Omental fat pad (tissue), 4 donors: ENCODE measurements at places on chromosomes 7 and 10. TPM values are rescaled to one million over a fixed set of nuclear protein-coding genes. Genes with fewer than 3 reads are reported as not detected.

DNA sequence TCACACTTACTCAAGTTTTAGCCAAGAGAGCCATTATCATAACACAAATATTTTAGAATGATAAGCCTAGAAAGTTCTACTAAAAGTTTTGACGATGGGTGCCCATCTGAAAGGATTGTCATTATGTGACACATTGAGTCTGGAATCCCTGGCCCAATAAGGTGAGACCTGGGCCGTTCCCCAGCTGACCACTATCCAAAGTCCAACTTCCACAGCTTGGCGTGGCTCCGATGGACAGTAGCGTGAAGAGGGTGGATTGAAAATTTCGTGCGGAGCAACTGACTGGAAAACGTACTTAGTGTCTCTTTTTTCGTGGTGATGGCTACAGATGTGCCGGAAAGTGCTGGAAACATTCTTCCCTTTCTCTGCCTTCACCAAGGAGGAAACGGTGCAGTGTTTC is 439.0 kb upstream of the ZMIZ1 start:
- DNase-seq = no peak

- no peak for DNase-seq
These were observed 806 bp upstream of the VIPR2 start for GRCh38 chr7:159145490-159145855.

GRCh38 chr10:58318346-58318745 is 16.5 kb upstream of the UBE2D1 start:
- DNase-seq = no peak

- DNase-seq = no peak
These were observed 177.0 kb upstream of the AKR1E2 start for GRCh38 chr10:4648999-4649398.

GRCh38 chr7:133750287-133750686 is 376.9 kb upstream of the LRGUK start:
- no peak for DNase-seq

- DNase-seq = no peak
These were observed 73.5 kb downstream of the CUX1 start for GRCh38 chr7:101890749-101891523.

Gene CCL24
- total RNA-seq = not detected

DNA sequence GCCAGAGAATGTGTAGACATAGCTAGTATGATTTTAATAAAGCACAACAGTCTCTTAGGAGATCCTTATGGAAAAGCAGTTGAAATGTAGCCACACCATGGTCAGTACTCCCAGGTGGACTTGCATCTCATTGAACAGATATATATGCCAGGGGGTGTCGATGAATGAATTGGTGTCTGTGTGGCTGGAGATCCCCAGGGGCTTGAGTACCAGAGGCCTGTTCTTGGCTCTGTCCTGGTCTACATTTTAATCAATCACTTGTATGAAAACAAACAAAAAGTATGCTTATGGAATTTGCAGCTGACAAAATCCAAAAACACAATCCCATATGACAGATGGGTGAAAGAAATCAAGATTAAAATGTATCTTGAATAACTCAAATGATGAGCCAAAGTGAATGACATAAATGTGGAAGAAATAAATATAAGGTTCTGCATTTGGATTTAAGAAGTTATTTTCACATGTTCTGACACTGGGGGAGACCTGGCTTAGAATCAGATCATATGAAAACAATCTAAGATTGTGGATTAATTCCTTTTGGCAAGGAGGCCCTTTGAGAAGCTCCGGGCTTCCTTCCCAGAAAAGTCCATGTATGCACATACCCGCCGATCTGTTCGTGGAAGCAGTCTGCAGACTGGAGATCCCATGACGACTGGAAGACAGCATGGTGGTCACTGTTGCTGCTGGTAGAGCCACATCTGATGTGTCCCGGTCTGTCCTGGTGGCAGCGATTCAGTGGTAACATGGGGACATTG is 15.6 kb downstream of the CLEC2L start:
- DNase-seq = no peak

GRCh38 chr7:24764011-24764410 is 6.7 kb upstream of the GSDME start:
- no peak for DNase-seq

GRCh38 chr10:63467841-63468240 is 2.1 kb upstream of the JMJD1C start:
- no peak for DNase-seq

DNA sequence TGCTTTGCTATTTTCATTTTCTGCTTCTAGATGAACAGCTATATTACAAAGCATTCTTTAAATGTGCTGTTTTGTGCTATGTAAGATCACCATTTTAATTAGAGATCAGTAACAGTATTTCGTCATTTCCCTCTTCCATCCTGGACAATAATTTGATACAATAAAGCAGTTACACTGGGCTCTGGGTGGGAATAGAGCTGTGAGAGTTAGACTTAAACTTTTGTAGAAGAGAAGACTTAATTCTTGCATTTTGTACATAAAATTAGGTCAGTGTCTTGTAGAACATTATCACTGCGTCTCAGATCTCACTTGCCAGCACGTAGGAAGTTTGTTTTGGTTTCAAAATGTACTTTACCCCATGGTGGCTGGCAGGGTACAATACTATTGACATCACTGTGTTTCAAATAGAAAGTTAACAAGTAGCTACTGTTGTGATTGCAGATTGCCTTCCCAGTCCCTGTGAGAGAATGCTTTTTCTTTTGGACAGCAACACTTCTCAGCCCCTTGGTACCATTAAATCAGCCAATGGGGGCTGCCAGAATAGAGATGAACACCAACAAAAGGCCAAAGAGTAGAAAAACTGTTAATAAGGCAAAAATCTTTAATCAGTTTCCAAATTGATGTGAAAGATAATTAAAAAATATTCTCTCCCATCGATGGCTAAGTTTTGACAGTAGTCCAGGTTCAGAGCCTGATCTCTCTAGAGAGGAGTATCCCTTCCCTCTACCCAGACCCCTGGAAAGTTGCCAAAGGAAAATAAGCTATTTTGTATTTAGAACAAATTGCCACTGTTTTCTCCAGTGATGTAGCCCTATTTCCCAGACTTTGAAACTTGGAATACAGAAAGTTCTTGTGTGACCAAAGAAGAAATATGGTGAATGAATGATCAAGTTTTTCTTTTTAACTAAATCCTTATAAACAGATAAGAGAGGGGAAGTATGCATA is 35.1 kb downstream of the SMNDC1 start:
- DNase-seq = no peak

Gene CARD11
- 0.75 TPM for total RNA-seq

Gene BMPER
- 5.4 TPM for total RNA-seq

GRCh38 chr10:100382553-100382952 is 35.5 kb downstream of the SCD start:
- DNase-seq = no peak

DNA sequence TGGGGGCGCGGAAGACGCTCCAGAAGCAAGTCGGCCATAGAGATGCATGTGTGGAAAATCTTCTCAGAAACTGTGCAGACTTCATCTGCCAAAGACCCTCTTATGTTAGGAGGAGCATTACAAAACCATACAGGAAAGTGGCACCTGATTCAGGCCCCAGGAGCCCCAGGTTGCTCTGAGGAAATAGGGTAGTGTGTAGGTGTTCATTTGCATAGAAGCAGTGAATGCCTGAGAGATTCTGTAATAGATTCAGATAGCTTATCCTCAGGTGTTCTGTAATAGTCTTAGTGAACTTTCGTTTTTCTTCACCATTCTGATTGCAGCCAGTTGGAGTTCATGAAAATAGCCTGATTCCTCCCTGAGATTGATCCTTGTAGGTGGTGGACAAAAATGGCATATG is 106.4 kb upstream of the GJD4 start:
- no peak for DNase-seq

DNA sequence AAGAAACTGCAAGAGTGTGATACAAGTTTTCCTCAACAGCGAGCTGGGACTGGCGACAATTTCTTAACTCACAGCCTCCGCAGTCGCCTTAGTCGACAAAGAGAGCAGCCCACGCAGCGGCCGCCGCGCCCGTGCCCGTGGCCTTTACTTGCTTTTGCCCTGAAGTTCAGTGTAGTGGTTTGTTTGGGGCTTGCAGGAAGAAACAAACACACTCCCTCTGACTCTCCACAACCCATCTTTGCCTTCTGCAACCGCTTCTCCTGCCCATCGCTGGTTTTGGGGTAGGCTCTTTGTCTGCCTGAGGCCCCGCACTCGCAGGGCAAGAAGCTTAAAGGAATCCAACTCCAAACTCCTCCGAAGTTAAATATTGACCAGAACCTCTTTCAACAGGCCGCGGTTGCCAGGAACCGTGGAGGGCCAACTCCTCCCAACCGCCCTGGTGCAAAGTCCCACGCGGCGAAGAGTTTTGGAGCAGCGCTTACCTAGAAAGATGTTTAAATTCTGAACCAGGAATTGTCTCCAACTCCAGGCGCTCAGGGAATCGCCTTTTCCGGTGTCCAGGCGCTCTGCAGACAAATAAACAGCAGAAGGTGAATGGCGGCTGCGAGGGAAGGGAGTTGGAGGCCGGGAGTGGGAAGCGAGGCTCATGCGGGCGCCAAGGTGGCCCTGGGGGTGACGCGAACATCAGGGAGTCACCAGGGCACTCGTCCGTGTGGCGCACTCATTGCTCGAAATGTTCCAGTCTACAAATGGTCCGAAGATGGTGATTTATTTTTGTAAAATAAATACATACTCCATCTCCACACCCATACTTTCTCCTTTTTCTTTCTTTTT is 8.3 kb downstream of the HOXA4 start:
- no peak for DNase-seq

DNA sequence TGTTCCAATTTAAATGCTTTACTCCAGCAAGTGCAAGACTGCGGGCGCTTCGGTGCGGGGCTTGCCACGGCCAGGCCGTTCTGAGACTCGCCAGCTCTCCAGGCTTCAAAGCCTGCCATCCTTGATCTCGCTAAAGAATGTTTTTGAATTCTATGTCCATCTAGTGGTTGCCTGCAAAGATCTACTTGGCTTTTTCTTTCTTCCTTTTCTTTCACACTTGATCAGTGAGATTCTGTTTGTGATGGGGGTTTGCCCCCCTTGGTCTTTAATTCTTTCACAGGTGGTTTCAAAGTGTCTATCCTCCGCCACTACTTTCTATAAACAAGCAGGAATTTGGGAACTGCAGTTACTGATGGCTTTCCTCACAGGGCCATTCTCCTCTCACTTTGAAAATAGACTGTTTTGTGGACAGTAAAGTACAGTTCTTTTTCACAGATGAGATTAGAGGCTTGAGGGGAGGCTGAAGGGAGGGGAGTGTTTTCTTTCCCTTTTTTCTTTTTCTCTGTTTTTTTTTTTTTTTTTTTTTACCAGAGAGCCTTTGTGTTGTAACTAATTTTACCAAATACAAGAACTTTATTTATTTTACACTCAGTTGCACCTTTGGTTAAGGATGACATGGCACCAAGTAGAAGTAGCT is 15.2 kb upstream of the FBXW4 start:
- DNase-seq = no peak

DNA sequence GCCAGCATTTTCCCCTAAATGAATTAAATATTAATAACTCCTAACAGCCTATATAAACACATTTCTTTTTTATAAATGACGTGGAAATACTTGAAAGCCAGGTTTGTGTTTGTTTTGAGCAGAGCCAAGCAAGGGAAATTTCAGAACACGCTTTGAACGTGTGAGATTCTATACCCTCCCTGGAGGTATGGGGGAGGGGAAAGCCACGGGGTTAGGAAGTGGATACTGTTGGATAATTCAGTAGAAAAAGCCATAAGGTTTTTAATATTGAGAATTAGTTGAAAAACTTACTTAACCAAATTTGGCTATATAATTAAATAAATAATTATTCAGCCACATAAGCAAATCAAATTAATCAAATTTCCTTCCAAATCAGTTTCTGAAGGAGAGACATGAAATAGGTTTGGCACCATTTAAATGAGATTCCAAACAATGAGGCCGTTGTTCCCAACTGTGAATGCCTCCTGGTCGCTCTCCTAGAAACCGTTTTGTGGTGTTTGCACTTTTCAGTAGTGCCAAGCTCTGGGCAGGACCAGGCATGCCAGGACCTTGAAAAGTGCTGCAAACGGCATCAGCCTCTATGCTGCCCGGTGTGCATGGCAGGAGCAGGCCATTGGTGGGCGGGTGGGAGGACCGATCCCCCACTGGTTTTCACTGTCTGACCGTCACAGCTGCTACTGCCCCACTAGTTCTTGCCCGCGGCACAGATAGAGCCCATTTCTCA is 88.1 kb downstream of the SEPTIN14 start:
- no peak for DNase-seq

Gene TMEM168
- 28.7 TPM for total RNA-seq

DNA sequence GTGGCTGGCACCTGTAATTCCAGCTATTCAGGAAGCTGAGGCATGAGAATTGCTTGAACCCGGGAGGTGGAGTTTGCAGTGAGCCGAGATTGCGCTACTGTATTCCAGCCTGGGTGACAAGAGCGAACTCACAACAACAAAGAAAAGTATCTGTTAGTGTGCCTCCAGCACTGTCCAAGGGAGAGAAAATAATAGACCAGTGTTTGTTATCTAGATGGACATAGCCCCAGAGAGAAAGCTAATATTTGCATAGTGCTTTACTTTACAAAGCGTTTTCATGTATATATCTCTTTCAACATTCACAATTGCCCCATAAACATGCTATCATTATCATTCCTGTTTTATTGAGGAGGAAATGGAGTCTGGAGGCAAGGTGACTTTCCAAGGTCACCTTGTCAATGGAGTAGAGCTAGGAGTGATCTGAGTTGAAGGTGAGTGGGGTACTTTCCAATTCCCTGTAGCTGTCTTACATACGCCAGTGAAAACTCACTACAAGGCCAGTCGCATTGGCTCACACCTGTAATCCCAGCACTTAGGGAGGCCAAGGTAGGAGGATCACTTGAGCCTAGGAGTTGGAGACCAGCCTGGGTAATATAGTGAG is 49.7 kb upstream of the KIF5B start:
- no peak for DNase-seq

DNA sequence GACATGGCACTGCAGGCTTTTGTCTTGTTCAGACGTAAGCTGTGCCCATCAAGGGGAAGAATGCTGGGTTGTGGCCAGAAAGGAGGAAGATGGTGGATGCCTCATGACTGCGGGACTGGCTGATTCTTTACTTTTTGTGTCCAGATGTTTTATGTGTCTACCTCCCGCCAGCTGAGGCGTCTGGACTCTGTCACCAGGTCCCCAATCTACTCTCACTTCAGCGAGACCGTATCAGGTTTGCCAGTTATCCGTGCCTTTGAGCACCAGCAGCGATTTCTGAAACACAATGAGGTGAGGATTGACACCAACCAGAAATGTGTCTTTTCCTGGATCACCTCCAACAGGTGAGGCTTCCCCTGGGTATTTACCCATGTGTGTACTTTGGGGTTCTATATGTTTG is 53.5 kb downstream of the ABCC2 start:
- no peak for DNase-seq

Gene BAMBI
- 20.5 TPM for total RNA-seq

Gene FAM237B
- not detected for total RNA-seq

GRCh38 chr10:2030046-2030445 is 292.7 kb upstream of the ADARB2 start:
- no peak for DNase-seq

- DNase-seq = no peak
These were observed 6.0 kb downstream of the HNRNPF start for GRCh38 chr10:43402880-43403452.

GRCh38 chr10:109411917-109412316 is 511.4 kb downstream of the XPNPEP1 start:
- no peak for DNase-seq
